ENCODE measurements at places on chromosomes 12 and 14.

GRCh38 chr14:85634205-85634604, 104.3 kb downstream of the FLRT2 start:
- DNase-seq: no peak

DNA sequence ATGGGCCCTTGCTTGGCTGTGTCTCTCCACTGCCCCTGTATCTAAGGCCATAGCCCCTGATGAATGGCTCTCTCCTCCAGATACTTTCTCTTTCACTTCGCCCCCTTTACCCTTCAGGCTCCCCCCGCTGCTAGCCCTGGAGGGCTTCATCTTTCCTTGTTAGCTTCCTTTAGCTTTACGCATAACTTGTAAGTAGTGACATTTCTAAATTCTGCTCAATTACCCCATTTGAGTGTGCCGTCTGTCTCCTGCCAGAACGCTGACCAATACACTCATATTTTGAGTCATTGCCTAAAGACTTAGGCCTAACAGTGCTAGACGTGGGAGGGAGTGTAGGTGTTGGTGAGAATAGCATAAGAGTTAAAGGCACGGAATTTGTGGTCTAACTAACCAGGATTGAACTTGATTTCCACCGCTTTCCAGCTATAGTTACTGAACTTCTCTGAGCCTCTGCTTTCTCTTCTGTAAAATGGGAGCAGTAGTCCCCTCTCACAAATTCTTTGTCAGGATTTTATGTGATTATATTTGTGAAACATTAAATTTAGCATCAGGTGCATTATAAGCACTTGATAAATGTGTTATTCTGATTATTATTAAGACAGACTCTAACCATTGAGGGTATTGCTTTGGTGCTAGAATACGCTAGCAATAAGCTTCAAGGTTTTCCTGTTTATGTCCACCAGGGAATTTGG, 129.3 kb downstream of the ZFP36L1 start:
- no peak for DNase-seq

GRCh38 chr14:97620066-97620465, 822.9 kb downstream of the VRK1 start:
- DNase-seq: no peak

- DNase-seq: no peak
Measured at GRCh38 chr12:1584326-1584725, 10.1 kb downstream of the FBXL14 start.

- no peak for DNase-seq
Measured at GRCh38 chr14:93629643-93630042, 158.6 kb downstream of the PRIMA1 start.
